T-helper 2 cell treated with Interferon-gamma antibody and Interleukin-4, amounts not matched to agents 5 μg/mL and 100 μg/mL, for 36 hours (primary cell): ENCODE measurements at places on chromosomes 11 and 22.
A peak's percentile ranks its signal among the peaks of the same experiment; 100 is the strongest.

DNA sequence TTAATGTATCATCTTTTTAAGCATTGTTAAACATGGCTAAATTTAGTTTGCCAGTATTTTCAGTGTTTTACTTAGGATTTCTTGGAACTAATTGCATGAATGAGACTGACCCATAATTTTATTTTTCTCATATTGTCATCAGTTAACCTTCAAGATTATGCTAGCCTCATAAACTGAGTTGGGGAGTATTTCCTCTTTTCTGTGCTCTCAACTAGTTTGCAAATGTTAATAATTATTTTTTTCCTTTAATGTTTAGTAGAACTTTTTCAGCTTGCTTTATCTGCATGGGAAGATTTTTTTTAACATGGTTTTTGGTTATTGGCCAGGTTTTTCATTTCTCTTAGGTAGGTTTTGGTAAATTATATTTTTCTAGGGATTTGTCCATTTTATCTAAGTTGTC lies 235.4 kb upstream of the SESN3 start:
- H3K4me3 ChIP-seq, result no peak overlapping the region
- no peaks in the 10 kb centered on the region for H3K27me3 ChIP-seq
- DNase-seq, result no peak
- no peaks in the 10 kb centered on the region for H3K4me1 ChIP-seq

GRCh38 chr22:24601217-24602104 lies 1.5 kb upstream of the GGT1 start:
- H3K36me3 ChIP-seq, result no peaks in the 10 kb centered on the region
- no peak overlapping the region for H3K4me3 ChIP-seq
- H3K27ac ChIP-seq, result peak overlapping the region; percentile 73
- no peak for DNase-seq
- no peaks in the 10 kb centered on the region for H3K27me3 ChIP-seq

- H3K36me3 ChIP-seq, result no peaks in the 10 kb centered on the region
- no peaks in the 10 kb centered on the region for H3K4me1 ChIP-seq
- no peak for DNase-seq
- H3K4me3 ChIP-seq, result no peak overlapping the region
Measured at GRCh38 chr11:75308116-75308515, 43.3 kb downstream of the ARRB1 start.

GRCh38 chr22:34886812-34887211 lies 179.1 kb upstream of the ISX start:
- no peaks in the 10 kb centered on the region for H3K4me1 ChIP-seq
- H3K27me3 ChIP-seq, result no peaks in the 10 kb centered on the region
- no peaks in the 10 kb centered on the region for H3K36me3 ChIP-seq
- H3K4me3 ChIP-seq, result no peak overlapping the region
- DNase-seq, result no peak
- no peak overlapping the region for H3K27ac ChIP-seq
